ENCODE measurements at places on chromosomes 12 and 14.
A peak's percentile ranks its signal among the peaks of the same experiment; 100 is the strongest.

- DNase-seq = no peak
Measured at GRCh38 chr14:24403294-24403998, 4.6 kb downstream of the NYNRIN start.

- DNase-seq = no peak
Measured at GRCh38 chr12:104870797-104871196, 87.3 kb downstream of the SLC41A2 start.

- peak; percentile 53 for DNase-seq
Measured at GRCh38 chr12:67698672-67699581, 50.4 kb downstream of the DYRK2 start.

GRCh38 chr14:55366271-55366670, 45.4 kb downstream of the ATG14 start:
- no peak for DNase-seq

- no peak for DNase-seq
Measured at GRCh38 chr12:66573605-66574004, 105.3 kb downstream of the GRIP1 start.

- no peak for DNase-seq
Measured at GRCh38 chr12:121295746-121296617, 527 bp downstream of the CAMKK2 start.

GRCh38 chr14:20998139-20998538, 954 bp upstream of the SLC39A2 start:
- no peak for DNase-seq

- DNase-seq = no peak
Measured at GRCh38 chr12:52120951-52121823, 41.7 kb downstream of the SMIM41 start.

DNA sequence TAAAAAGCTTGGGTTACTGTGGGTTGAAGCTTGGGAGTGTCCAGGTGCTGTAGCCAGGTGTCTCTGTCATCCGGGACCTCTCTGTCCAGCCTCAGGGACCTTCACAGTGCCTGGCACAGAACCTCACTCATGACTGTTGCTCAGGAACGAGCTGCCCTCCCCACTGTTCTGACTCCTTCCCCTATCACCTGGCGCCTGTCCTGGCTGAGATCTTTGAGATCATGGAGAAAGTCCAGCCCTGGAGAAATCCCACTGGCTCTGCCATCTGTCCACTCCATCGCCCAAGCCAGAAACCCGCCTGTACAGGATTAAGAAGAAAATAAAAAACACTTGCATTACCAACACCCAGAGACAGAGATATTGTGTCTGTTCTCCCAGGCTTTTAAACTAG, 53.5 kb downstream of the DGLUCY start:
- DNase-seq = no peak

DNA sequence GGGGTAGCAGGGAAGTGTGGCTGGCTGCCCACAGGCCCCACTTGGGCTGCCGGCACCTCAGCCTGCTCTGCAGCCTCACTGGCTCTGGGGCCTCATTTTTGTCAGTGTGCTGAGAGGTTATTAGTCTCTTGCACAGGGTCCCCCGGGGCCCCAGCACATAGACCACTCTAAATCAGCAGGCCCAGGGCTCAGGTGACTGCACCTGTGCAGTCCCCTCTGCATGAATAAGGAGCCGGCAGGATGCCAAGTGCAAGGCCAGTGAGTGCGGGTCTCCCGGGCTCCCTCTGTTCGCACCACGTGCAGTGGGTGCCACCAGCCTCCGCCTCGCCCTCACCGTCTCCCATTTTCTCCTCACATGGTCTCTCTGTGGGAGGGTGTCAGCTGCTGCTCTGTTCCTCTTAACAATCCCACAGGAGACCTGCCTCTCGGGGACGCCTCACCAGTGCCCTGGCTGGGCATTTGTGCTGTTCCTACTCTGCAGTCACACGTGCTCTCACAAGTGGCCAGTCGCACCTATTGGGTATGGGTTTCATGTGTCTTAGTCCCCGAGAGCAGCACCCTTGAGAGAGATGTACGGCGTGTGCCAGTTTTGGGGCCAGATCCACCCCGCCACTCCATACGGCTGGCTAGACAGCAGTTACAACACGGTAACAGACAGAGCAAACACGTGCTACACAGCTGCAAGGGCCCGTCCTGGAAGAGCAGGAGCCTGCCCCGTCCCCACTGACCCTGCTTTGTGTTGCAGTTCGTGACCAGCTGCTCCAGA, 40.4 kb downstream of the MMAB start:
- DNase-seq = no peak

- DNase-seq = no peak
Measured at GRCh38 chr12:109596418-109597244, 23.0 kb downstream of the MVK start.

GRCh38 chr12:106840243-106840642, 65.8 kb downstream of the RIC8B start:
- no peak for DNase-seq

Data from activated T-cell treated with anti-CD3 and anti-CD28 coated beads, Interleukin-2, amount 50 U/mL, for 48 hours (primary cell).